ENCODE measurements at places on chromosomes 1 and 21.

DNA sequence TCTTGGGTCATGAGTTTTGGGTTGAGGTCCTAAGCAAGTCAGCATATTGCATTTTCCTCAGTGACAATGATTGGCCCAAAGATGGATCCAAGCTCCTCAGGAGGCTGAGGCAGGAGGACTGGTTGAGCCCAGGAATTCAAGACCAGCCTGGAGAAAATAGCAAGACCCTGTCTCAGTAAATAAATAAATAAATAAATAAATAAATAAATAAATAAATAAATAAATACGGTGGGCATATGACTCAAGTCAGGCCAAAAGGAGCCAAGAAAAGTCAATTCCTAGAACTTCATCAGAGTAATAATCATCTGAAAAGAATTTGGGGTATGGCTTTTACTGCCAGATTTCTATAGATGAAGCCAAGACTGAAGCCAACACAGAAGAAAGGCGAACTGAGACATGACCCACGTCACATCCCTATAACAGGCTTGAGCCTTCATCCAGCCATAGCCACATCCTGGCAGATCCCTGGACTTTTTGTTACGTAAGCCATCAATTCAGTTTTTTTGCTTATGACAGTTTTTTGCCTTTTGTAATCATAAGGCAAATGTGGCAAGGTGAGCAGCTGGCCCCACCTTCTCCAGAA lies 88.5 kb upstream of the NFASC start:
- DNase-seq = no peak

DNA sequence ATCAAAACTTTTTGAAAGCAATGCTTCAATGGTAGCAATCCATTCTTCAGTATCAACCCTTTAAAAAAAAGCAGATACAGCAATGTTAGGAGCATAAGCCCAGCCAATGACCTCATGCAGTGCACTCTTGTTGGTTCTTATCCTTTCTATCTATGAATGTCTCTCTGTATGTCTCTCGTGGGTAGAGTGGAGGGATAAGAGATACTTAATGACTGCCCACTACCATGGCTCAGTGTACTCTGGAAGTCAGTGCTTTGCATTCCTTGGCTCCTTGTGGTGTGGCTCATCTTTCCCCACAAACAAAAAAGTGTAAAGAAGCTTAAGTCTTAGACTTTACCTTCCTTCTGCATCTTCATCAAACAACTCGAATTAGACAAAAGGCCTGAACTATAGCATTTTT lies 50.3 kb downstream of the PCSK9 start:
- DNase-seq = no peak

DNA sequence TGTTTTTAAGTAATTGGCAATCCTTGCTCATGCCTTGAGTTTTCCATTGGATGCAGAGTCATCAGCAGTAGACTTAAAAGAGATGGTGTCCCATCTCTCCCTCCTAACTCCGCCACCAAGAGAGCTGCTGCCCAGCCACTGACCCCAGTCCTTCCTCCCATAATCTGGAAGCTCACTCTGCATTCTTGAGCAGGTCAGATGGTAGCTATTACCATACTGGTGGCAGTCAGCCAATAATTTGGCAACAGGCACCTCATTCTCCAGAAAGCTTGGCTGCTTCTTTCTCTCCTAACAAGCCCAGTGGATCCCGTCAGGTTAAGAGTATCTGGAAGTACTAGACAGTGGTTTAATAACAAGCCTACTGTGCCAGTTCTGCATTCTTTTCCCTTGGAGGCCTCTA lies 272.1 kb downstream of the ZNF648 start:
- DNase-seq = no peak

GRCh38 chr1:17128361-17128760 lies 9.1 kb upstream of the PADI2 start:
- DNase-seq = no peak

- no peak for DNase-seq
Observed at GRCh38 chr1:33727310-33727709, 136.6 kb upstream of the HMGB4 start.

GRCh38 chr1:164510435-164510834 lies 48.5 kb upstream of the PBX1 start:
- DNase-seq = no peak

GRCh38 chr1:54254055-54254454 lies 54.1 kb downstream of the MRPL37 start:
- DNase-seq = no peak

- DNase-seq = no peak
Observed at GRCh38 chr1:232630894-232631195, 912 bp upstream of the SIPA1L2 start.

DNA sequence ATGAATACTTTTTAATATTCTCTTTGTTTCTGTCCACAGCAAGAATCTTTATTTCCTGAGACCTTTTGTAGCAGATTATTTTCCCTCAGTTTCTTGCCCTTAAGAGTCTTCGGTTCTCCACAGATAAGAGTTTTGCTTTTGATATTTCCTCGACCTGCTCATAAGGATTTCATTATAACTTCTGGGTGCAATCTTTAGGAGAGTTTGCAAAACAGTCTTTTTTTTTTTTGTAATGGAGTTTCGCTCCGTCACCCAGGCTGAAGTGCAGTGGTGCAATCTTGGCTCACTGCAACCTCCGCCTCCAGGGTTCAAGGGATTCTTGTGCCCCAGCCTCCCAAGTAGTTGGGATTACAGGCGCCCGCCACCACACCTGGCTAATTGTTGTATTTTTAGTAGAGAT lies 10.1 kb upstream of the UBE4B start:
- no peak for DNase-seq

DNA sequence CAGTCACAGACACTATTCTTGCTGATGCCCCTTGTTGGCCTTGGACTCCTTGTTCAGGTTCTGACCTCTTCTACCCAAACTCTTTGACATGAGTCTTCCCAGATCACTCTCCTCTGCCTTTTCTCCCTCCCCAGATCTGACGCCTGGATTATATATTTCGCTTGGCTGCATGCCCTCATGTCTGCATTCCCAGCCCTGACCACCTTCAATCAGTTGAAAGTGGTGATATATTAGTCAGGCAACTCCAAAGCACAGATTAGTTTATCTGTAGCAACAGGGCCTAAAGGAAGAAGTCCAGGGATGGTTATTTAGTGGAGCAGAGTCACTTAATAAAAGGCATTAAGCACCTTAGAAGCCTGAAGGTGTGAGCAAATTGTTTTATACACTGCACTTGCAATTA lies 110.0 kb upstream of the GUCA2B start:
- no peak for DNase-seq

DNA sequence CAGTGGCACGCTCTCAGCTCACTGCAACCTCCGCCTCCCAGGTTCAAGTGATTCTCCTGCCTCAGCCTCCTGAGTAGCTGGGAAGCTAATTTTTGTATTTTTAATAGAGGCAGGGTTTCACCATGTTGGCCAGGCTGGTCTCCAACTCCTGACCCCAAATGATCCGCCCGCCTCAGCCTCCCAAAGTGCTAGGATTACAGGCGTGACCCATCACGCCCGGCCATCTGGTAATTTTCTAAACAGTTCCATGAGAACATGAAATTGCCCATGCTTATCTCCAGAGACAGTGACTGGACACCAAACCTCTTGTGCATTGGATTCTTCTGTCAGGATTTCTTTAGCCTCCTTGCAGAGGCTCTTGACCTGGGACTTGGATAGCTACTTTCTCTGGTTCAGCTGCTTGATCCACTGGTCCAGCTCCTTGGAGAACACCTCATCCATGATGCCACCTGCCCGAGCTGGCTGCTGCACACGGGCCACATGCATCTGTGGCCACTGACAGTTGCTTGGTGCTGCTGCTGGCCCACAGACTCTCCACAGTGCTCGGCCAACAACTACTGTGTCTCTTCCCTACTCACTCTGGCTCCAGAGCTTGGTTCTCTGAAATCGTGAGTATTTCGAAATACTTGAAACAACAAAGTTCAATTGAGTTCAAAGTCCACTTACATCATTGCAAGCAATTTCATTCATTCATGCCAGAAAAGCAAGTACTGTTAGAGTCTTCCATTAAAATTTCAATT lies 40.0 kb upstream of the CTPS1 start:
- DNase-seq = no peak

DNA sequence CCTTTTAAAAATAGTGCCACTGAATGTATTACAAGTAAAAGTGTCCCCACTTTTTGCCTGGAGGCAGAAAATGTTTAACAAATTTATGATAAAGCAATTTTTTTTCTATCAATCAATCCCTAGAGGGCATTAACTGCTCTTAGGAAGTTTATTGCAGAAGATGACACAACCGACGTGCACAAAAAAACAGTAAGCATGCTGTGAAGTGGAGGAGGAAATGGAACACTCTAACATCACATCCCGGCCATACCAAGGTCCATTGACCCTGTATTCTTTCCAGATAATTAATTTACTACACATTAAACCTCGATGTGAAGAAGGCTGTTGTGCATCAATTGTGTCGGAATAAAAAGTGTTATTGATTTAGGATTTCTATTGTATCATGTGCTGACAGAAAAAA lies 264.9 kb upstream of the NR5A2 start:
- DNase-seq = no peak

- no peak for DNase-seq
Observed at GRCh38 chr1:26923711-26924110, 2.2 kb downstream of the NUDC start.

GRCh38 chr1:104780470-104781078 lies 1030.9 kb downstream of the AMY1C start:
- DNase-seq = peak; percentile 46

- no peak for DNase-seq
Observed at GRCh38 chr1:245510144-245510543, 355.4 kb downstream of the KIF26B start.

DNA sequence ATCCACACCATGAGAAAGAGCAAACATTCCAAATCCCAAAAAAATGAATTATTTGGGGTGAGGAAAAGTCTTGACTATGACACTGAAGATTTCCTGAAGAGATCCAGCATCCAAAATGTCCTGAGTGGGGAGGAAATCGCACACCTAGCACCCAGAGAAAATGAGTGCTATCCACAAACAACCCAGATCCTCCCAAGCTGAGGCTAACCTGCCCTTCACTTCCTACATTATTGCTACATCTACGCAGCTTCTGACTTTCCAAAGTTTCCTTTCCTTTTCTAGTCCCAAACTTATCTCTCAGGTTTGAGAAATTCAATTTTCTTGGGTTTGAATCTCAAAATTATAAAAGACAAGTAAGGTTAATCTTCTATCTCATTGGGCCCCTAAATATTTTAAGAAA lies 906 bp upstream of the RGS13 start:
- DNase-seq = no peak

- no peak for DNase-seq
Observed at GRCh38 chr1:32761936-32762335, 55.2 kb downstream of the YARS1 start.

DNA sequence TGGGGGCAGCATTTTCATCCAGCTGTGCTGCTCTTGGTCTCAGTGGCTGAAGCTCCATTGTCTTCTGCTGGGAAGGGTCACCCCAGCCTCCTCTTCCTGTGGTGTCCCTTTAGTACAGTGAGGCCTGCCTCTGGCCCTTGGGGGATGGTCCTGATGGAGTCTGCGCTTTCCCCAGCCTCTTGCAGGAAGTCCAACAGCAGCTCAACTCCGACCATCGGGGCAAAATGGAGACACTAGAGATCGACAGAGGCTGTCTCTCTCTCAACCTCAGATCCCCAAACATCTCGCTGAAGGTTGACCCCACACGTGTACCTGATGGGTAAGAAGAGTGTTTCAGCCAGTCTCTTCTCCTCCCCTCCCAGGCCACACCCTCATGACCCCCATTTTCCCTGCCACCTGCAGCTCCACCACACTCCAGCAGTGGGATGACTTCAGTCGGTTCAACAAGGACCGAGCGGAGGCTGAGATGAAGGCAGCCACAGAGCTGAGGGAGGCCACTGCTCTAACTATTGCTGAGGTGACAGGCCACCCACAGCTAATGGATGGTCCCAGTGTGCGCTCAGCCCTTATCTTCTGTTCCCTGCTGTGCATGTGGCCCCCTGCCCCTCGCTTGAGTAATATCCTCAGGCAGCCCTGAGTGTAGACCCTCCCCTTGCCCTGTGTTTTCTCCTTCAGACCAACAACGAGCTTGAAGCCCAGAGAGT lies 2.0 kb upstream of the ADPRS start:
- no peak for DNase-seq

DNA sequence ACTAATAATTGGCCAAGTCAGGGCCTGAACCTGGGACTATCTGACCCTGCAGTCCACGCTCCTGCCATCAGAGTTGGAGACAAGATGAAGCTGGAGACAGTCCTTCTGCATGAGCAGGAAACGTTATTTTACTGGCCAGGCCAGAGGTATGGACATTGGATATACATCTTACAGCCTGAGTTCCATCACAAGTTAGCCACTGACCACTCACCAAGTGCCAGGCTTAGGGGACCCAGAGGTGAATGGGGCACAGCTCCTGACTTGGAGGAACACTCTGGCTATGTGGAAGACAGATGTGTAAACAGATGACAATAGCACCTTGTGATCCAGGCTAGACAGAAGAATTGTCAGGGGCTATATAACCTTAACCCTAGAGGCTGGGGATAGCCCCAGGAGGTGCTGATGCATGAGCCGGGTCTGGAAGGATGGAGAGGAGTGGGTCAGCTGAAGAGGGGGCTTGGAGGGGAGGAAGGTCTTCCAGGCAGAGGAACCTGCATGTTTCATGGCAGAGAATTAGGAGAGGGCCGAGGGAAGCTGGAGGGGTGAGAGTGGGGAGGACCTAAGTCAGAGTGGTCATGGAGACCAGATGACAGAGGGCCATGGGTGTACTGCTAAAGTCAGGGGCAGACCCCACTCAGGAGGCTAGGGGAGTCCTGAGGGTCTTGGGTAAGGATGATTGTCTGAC lies 52.5 kb upstream of the DMRTB1 start:
- DNase-seq = no peak

DNA sequence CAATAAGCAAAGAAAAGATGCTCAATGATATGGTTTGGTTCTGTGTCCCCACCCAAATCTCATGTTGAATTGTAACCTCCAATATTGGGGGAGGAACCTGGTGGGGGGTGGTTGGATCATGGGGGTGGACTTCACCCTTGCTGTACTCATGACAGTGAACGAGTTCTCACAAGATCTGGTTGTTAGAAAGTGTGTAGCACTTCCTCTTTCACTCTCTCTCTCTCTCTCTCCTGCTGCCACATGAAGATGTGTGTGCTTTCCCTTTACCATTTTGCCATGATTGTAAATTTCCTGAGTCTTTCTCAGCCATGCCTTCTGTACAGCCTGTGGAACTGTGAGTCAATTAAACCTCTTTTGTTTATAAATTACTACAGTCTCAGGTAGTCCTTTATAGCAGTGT lies 248.4 kb downstream of the HHIPL2 start:
- DNase-seq = no peak
